Mesothelial cell of epicardium (in vitro differentiated cells): ENCODE measurements at places on chromosomes 12 and 14. TPM values are rescaled to one million over a fixed set of nuclear protein-coding genes. Genes with fewer than 3 reads are reported as not detected.

PTPN11 gene
- total RNA-seq: 75.6 to 86.3 TPM (median 81.1 TPM) in 3 replicates

GPR65 gene
- total RNA-seq: not detected in 3 replicates

KRT5 gene
- 0.51 to 1.4 TPM (median 0.72 TPM) in 3 replicates for total RNA-seq

GUCY2C gene
- total RNA-seq: 0.07 to 0.09 TPM (median 0.09 TPM) in 3 replicates

LBHD2 gene
- not detected in 3 replicates for total RNA-seq
